ENCODE measurements at places on chromosomes 2 and 18.

GRCh38 chr18:3066341-3067110, 53.6 kb upstream of the LPIN2 start:
- no peak for DNase-seq

GRCh38 chr2:152466980-152467676, 132.2 kb downstream of the FMNL2 start:
- no peak for DNase-seq

GRCh38 chr2:3539836-3540235, 18.3 kb downstream of the RNASEH1 start:
- DNase-seq = no peak

- no peak for DNase-seq
Measured at GRCh38 chr18:26181343-26181826, 44.9 kb upstream of the TAF4B start.

- no peak for DNase-seq
Measured at GRCh38 chr2:64718250-64718885, 64.7 kb upstream of the SERTAD2 start.

GRCh38 chr18:57062178-57062577, 84.7 kb upstream of the BOD1L2 start:
- no peak for DNase-seq

GRCh38 chr18:35061804-35062203, 20.6 kb downstream of the MAPRE2 start:
- no peak for DNase-seq

GRCh38 chr2:228703152-228703551, 521.7 kb upstream of the SPHKAP start:
- no peak for DNase-seq
